ENCODE measurements at places on chromosomes 16 and 17. TPM values are rescaled to one million over a fixed set of nuclear protein-coding genes. Genes with fewer than 3 reads are reported as not detected.

The P2RX1 gene
- 2.6 TPM for total RNA-seq

The ACSM2A gene
- not detected for total RNA-seq

GRCh38 chr17:73791121-73791520 is 146.9 kb upstream of the SDK2 start:
- DNase-seq, result no peak

GRCh38 chr17:31152271-31152670 is 57.5 kb downstream of the NF1 start:
- no peak for DNase-seq
